AG04450 (cell line): ENCODE measurements at places on chromosomes 5 and 9. TPM values are rescaled to one million over a fixed set of nuclear protein-coding genes. Genes with fewer than 3 reads are reported as not detected.

The NTNG2 gene
- 0.93 and 1.3 TPM in 2 replicates for polyA plus RNA-seq

The STKLD1 gene
- 0.95 and 1.4 TPM in 2 replicates for polyA plus RNA-seq

- peak; percentile 47 for DNase-seq
Measured at GRCh38 chr9:70924895-70925547, 196.4 kb downstream of the TRPM3 start.

- no peak for DNase-seq
Measured at GRCh38 chr5:157732130-157732514, 902 bp downstream of the THG1L start.

- no peak for DNase-seq
Measured at GRCh38 chr9:33197279-33198152, 30.4 kb upstream of the B4GALT1 start.

- no peak for DNase-seq
Measured at GRCh38 chr5:75616971-75617621, 5.8 kb downstream of the ANKDD1B start.

- DNase-seq: no peak
Measured at GRCh38 chr5:15009420-15009819, 137.8 kb upstream of the ANKH start.

DNA sequence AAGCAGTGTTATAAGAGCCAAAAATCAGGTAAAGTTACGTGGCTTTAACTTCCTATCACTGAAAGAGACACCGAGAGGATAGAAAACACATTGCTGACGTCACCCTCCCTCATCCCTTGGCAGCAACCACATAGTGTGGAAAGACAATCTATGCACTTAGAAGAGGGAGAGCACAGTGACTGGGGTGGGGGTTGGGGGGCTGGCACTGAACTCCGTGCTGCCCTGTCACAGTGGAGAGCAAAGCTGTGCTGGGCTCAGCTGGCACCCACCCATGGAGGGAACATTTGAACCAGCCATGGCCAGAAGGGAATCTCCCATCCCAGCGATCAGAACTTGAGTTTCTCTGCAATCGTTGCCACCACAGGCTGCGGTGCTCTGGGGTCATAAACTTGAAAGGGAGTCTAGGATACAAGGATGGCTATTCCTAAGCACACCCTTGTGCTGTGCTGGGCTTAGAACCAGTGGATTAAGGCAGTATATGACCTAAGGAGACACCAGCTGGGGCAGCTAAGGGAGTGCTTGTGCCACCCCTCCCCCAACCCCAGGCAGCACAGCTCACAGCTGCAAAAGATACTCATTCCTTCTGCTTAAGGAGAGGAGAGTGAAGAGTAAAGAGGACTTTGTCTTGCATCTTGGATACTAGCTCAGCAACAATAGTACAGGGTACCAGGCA lies 73.4 kb downstream of the KIAA0825 start:
- DNase-seq: no peak
